Stimulated activated CD4-positive, alpha-beta T cell treated with anti-CD3 and anti-CD28 coated beads, Interleukin-2, amount 100 ng/mL, for 24 hours (primary cell): ENCODE measurements at places on chromosomes 2 and 18.

DNA sequence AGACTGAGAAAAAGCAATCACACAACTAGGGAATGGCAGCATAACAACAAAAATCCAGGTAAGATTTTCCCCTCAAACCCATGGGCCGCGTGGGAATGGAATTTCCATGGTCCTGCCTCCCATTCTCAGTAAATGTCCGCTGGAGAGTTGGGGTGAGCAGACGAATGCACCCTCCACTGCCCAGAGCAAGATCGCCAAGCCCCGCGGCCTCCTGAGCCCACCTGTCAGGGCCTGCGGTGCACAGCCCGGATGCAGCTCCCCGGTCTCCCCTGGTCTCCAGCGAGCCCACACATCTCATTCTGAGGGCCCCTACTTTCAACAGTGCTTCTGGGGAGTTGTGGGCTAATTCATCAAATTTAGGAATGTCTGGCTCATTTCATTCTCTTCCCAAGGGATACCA, 327.4 kb upstream of the HS6ST1 start:
- DNase-seq = no peak

DNA sequence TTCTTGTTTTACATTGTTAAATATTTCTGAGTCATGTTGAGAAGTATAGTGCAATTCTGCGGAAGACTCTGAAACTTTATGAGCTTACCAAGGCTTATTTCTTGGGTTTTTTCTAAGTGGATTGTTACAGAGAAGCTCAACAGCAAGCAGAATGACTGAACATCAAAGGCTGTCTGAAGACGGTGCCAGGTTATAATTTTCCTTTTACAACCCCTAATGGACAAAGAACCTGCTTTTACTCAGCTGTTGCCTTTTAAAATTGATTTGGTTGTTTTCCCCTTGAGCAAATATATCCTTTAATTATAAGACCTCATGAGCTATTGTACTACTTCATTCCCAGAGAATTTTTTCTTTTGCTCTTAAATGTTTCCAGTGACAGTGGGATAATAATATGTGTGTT, 41.6 kb downstream of the LAMA3 start:
- DNase-seq = no peak

GRCh38 chr2:161576421-161576820, 47.8 kb upstream of the SLC4A10 start:
- DNase-seq = no peak

DNA sequence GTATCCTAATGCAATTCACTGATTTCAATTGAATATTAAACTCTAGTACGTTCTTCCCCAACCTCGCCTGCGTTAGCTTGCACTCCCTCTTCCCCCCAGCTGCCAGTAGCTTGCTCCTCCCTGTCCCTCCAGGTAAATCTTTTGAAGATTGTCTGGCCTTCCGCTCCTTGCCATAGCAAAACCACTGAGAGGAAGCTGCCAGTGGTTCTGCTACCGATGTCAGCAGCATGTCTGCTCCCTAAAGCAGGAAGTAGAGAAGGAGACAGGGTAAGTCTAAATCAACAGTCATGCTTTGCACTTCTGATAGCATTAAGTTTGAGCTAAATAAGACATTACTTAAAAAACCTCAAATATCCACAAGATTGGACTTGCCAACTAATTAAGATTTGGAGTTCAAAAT, 89.1 kb downstream of the SCN2A start:
- no peak for DNase-seq

- no peak for DNase-seq
These were observed 25.6 kb downstream of the CYTIP start for GRCh38 chr2:157418239-157418641.

DNA sequence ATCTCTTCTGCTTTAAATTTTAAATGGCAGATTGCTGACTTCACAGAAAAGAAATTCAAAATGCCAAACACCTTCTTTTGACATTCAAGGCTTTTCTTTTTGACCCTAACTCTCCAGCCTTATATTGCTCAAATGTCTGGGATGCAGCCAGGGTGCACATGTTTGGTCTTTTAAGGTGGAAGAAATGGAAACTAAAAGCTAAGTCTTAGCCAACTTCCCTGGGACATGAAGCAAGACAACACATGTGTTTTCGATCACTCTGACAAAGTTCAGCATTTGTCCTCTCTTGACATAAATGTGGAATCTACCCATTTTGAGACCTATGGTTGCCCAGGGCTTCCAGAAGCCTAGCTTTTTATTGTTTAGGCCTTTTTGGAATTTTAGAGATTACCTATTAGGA, 161.6 kb downstream of the RDH14 start:
- DNase-seq = no peak

GRCh38 chr2:186748354-186748753, 54.5 kb downstream of the FAM171B start:
- no peak for DNase-seq

- DNase-seq = no peak
These were observed 166.4 kb upstream of the MGAT5 start for GRCh38 chr2:134087371-134087921.

GRCh38 chr2:1571477-1572417, 158.5 kb downstream of the TPO start:
- no peak for DNase-seq
